IPS DF 6.9 (cell line): ENCODE measurements at places on chromosomes 1 and 21.

DNA sequence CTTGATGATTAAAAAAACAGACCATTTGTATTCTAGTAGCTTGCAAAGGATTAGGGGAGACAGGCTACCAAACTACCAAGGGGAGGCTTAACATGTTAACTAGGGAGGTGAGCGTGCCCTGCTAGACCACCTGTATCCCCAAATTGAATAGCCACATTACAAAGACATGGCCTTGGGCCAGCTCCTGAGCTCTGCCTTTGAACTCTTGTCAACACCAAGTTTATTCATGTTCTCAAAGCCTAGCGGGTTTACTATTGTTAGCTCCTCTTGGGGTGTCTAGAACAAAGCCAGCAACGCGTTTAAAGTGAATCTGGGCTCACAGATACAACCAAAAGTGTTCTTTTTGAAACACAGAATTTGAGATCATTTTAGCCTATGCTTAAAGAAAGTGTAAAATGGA is 36.3 kb downstream of the SMYD2 start:
- DNase-seq: peak; percentile 71

DNA sequence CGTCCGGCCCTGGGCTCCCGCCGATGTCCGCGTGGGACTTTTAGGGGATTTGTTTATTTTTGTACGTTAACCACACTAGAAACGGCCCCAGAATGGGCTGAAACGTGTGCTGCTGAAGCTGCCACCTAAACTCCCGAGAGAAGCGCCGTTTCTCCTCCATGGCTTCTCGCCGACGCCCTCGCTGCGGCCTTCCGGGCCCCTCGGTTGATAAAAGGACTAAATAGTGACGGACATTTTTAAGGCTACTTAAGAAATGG is 678 bp upstream of the PTTG1IP start:
- DNase-seq: no peak

DNA sequence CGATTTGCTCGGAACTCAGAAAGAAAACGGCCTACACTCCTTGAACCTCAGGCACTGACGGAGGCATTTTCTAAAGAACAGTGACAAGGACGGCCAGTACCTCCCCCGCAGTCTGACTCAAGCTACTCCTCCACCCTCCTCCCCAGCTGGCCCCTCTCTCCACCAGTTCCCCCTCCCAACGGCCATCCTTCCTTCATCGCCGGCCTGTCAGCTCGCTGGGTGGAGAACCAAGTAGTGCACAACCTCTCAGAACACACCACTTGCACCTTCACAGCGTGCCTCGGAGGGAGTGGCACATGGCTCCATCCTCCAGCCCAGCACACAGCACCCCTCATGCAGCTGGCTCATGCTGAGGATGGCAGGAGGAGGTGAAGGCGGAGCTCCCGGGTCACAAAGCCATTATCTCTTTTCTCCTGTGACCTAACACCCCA is 58.8 kb downstream of the TOR1AIP2 start:
- DNase-seq: no peak

DNA sequence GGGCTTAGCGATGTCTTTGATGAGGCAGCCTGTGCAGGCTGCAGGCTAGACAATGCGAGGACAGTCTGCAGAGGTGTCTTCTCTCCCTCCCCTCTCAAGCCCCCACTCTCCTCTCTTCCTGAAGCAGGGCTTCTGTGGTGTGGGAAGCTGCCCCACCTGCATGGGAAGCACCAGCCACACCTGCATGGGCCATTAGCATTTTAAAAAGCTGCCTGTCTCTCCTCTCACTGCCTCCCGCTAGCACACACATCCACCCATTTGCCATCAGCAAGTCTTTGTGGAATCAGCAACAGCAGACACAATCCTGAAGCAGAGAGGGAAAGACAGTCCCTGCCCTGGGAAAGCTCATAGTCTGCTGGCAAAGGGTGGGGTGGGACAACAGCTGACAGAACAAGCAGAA is 53.1 kb downstream of the NAV1 start:
- no peak for DNase-seq

GRCh38 chr1:11045428-11046269 is 1.4 kb downstream of the MASP2 start:
- DNase-seq: peak; percentile 22

- no peak for DNase-seq
Measured at GRCh38 chr1:19733615-19734014, 66.1 kb downstream of the TMCO4 start.

DNA sequence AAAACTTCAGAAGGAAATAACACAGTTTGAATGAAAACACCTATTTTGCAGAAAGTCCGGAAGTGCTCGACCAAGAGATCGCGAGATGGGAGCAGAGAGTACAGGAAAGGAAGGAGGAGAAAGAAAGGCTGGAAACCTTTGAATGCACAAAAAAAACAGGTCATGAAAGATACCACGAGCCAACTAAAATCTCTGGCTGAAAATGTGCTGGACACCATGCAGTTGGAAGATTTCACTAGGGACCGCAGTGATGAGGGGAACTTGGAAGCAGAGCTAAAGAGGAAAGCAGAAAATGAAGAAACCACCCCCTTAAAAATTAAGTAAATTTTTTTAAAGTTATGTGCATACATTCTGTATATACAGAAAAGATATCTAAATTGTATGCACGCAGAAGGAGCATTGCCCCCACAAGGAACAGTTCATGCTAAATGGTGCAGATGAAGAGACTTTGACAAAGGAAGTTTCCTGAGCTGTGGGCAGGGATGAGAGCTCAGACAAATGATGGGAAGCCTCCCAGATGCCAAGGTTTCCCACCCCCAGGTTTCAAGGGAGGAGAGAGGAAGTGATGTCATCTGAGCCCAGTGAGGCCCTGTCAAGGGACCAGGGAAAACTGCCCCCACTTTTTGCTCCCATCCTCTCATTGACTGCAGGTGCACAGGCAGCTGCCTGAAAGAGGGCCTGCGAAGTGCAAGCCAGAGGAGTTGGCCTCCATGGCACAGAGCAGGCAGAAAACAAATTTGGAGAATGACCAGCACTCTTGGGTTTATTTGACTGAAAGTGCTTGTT is 52.5 kb downstream of the ETS2 start:
- DNase-seq: no peak

GRCh38 chr1:111593403-111594305 is 25.9 kb upstream of the RAP1A start:
- no peak for DNase-seq

GRCh38 chr1:151145304-151146071 is 943 bp downstream of the SEMA6C start:
- no peak for DNase-seq

DNA sequence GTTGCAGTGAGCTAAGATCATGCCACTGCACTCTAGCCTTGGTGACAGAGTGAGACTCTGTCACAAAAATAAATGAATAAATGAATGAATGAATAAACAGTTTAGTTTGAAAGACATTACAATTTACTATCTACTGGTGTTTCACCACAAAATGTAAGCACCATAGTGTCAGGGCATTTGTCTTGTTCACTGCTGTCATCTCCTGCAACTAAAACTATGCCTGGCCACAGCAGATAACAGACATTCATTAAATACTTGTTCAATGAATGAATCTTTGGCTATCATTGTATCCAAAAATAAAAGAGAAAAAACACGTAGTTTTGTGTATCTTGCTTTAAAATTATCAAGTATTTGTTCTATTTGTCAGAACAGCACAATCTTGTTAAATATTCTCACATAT is 32.5 kb downstream of the SASS6 start:
- DNase-seq: no peak

- DNase-seq: no peak
Measured at GRCh38 chr1:53526451-53527101, 67.4 kb downstream of the DMRTB1 start.

- DNase-seq: no peak
Measured at GRCh38 chr1:178241837-178242236, 147.9 kb downstream of the RASAL2 start.

- DNase-seq: no peak
Measured at GRCh38 chr1:36115931-36116330, 9.1 kb downstream of the COL8A2 start.

GRCh38 chr21:14846621-14847020 is 218.2 kb downstream of the NRIP1 start:
- DNase-seq: no peak

DNA sequence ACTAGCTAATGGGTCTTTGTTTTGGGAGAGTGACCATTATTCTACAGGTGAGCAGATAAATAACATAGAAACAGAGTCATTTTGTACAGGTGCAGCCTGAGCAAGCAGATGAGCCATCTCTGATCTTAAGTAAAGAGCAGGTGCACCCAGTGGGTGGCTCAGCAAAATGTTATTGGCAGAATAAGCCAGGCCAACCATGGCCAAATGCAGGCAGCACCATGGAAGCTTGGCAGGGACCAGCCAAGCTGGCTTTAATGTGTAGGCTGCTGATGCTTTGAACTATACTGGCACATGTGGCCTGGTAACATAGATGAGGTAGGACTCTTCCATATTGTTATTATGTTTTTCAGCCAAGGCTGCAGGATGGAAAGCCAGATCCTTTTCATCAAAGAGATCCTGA is 553.3 kb upstream of the ZRANB2 start:
- no peak for DNase-seq

GRCh38 chr1:183653876-183654451 is 848 bp upstream of the APOBEC4 start:
- no peak for DNase-seq

DNA sequence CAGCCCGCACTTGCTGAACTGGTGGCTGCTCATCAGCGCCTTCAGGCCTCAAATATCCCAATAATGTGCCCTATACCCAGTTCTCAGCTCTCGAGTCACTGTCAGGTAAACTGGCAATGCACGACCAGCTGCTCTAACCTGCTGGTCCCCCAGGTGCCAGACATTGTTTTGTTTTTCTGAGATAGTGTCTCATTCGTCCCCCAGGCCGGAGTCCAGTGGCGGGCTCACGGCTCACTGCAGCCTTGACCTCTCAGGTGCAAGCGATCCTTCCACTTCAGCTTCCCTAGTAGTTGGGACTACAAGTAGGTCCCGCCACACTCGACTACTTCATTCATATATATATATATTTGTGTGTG is 1.0 kb upstream of the NADK start:
- DNase-seq: no peak

DNA sequence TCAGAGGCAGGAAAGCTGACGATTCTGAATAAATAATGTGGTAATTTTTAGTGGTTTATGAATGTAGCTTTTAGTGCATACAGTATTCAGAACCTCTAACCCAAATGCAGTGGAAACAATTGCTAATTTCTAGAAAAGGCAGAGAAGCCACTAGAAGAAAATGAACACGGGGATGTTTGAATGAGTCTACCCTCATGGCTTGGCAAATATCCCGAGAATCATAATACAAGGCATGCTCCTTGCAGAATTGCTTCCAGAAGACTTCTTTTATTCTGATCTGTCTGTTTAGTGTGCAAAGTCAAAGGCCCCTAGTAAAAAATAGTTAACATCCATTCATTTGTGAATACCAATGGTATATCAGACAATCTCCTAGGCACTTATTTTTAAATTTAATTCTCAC is 246.8 kb downstream of the LMO4 start:
- no peak for DNase-seq
